ENCODE measurements at places on chromosomes 2 and 18. TPM values are rescaled to one million over a fixed set of nuclear protein-coding genes. Genes with fewer than 3 reads are reported as not detected.

The ZNF804A gene
- 3.0 TPM for total RNA-seq

The YWHAQ gene
- 323 TPM for total RNA-seq

The SOX11 gene
- 2.1 TPM for total RNA-seq

The WNT6 gene
- total RNA-seq, result not detected
